ENCODE measurements at places on chromosomes 16 and 17.
A peak's percentile ranks its signal among the peaks of the same experiment; 100 is the strongest.

DNA sequence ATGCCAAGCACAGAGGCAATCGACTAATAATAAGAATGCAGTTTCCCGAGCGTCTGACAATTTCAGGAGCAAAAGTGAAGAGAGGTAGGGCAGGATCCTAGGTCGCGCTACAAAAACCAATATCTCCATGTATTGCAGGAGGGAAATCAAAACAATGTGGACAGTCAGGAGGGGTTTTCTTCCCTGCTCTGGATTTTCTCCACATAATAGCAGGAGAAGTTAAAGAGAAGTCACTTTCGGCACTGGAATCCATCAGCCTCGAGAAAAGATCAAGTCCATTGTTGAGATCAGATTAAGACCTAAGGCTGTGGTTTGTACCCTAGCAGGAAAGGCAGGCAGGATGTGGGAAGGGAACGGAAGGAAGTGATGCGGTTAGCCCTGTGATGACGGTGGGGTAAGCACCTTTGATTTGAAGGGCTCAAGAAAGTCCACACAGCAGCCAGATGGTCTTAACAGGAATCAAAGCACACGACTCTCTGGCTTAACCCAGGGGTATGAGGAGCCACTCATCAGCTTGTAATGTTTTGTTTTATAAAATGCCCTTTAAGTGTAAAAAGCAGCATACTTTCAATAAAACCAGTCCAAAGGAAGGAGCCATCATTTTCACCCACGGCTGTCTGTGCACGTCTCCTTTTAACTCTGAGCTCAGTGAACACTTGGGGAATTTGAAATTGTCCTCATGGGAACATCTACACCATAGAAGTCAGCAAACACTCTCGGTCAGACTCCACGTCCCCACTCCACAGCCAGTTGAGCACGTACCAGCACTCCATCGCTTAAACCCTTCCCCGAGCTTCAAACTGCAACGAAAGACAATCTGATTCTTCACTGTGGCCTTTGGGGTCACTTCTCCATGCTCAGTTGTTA is 15.8 kb upstream of the AKTIP start:
- DNase-seq: no peak

DNA sequence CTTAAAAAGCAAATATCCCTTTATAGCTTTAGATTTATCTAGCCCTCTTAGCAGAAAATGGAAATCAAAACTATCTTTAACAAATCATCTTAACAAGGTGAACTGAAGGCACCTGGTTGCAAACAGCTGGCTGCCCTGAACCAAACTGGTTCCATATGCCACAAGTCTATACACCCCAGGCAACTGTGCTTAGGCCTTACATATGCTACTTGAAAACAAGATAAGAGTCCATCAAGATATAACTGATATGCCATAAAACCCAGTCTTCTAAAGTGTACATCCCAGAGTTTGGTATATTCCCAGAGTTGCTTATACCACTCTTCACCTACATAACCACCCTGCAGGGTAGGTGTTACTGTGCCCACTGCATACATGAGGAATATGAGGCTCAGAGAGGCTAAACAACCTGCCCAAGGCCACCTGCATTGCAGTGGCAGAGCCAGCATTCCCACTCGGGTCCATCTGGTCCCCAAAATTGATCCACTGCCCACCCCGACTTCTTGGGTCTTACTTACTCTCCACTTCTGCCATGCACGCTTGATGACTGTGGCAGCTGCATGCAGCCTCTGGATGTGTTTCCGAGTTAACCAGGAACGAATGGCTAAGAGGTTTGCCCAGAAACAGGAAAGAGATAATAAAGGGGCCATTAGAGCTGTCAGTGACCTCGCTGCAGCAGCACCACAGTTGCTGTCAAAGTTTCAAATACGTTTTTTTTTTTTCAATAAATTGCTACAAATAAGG is 12.2 kb downstream of the ZNHIT3 start:
- DNase-seq: no peak

GRCh38 chr17:46108550-46109110 is 84.6 kb downstream of the KANSL1 start:
- no peak for DNase-seq

GRCh38 chr16:81657781-81658180 is 121.3 kb upstream of the PLCG2 start:
- no peak for DNase-seq

DNA sequence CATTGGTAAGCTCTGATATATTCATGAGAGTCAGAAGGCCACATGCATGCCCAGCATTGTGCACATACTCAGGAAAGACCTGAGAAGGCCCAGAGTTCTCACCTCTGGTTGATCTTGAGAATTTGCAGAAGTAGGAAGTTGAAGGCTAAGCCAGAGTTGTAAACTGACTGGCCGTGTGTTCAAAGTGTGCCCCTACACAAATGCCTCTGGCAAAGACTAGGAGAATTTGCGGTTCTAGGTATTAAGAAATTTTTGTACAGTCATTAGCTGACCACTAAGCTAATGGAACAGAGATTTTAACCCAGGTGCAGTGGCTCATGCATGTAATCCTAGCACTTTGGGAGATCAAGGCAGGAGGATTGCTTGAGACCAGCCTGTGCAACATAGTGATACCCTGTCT is 25.0 kb downstream of the FBXL20 start:
- DNase-seq: no peak

GRCh38 chr16:4947722-4948503 is 10.2 kb upstream of the SEC14L5 start:
- no peak for DNase-seq

DNA sequence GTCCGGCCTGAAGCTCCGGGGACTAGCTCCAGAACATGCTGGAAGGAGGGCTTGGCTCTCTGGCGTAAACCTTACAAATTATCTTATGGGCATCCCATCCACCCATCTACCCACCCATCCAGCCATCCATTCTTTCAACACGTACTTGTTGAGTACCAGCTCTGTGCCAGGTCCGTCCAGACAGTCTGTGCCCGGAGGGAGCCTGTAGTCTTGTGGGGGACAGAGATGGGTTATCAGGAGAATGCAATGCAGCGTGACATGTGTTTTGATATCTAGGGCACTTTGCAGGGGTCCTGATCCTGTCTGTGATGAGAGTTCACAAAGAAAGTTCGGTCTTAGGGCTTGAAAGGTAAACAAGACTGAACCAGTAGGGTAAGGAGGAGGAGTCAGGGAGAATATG is 4.1 kb upstream of the SLC13A2 start:
- no peak for DNase-seq

DNA sequence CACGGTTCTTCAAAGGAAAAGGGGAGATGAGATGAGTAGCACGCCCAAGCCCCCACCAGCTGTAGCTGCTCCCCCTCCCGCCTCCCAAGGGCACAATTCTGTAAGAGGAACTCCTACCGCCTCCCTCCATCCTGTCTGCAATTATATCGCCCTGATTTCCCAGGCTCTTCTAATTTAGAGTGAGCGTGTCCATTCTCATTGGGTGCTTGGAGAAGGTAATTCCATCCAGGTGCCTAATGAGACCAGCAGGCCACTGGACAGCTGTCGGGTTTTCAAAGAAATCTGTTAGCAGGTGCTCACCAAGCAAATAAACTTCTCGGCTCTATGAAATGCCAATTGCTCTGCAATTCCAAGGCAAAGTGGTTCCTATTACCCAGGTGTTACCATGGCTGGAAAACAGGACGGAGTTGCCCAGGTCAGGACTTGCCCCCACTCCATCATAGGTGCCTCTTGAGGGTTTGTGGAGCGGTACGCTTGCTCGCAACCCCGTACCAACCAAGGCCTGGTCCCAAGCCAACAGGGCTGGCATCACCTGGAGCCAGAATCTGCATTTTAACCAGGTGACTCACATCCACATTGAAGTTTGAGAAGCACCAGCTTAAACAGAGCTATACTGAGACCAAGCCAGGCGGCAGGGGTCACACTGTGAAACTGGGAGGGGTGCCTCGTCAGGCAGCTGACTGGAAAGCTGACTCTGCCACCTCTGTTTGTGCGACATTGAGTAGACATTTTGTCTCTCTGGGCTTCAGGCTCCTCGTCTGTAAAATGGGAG is 16.5 kb upstream of the MEAK7 start:
- DNase-seq: peak; percentile 99

GRCh38 chr17:14693382-14693781 is 392.5 kb downstream of the HS3ST3B1 start:
- no peak for DNase-seq

GRCh38 chr17:81958633-81959342 is 2.2 kb downstream of the NOTUM start:
- DNase-seq: no peak

GRCh38 chr16:10356870-10357842 is 28.7 kb upstream of the ATF7IP2 start:
- no peak for DNase-seq

GRCh38 chr17:28616281-28616680 is 2.3 kb upstream of the RSKR start:
- no peak for DNase-seq

DNA sequence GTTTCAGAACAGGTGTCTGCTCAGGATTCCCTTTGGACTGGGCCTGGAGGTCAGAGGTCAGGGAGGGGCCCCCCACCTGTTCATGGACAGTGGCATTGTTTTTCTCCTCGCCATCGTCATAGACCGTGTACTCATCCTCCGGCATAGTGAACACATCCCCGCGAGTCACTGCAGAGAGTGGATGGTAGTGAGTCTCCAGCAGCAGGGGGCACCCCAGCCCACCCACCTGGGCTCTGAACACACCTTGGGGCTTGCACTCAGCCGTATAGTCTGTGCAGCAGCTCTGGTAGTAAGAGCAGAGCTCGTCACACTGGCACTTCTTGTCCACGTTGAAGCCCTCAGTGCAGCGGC is 448 bp downstream of the VTN start:
- DNase-seq: no peak

DNA sequence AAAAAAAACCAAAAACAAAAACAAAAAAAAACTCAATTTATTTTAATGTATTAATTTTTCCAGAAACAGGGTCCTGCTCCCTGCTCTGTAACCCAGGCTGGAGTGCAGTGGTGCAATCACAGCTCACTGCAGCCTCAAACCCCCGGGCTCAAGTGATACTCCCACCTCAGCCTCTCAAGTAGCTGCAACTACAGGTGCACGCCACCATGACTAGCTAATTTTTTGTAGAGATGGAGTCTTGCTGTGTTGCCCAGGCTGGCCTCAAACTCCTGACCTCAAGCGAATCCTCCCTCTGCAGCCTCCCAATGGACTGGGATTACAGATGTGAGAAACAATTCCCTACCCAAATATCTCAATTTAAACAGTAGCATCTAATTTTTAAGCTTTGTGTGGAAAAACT is 25.2 kb upstream of the EMP2 start:
- DNase-seq: no peak

DNA sequence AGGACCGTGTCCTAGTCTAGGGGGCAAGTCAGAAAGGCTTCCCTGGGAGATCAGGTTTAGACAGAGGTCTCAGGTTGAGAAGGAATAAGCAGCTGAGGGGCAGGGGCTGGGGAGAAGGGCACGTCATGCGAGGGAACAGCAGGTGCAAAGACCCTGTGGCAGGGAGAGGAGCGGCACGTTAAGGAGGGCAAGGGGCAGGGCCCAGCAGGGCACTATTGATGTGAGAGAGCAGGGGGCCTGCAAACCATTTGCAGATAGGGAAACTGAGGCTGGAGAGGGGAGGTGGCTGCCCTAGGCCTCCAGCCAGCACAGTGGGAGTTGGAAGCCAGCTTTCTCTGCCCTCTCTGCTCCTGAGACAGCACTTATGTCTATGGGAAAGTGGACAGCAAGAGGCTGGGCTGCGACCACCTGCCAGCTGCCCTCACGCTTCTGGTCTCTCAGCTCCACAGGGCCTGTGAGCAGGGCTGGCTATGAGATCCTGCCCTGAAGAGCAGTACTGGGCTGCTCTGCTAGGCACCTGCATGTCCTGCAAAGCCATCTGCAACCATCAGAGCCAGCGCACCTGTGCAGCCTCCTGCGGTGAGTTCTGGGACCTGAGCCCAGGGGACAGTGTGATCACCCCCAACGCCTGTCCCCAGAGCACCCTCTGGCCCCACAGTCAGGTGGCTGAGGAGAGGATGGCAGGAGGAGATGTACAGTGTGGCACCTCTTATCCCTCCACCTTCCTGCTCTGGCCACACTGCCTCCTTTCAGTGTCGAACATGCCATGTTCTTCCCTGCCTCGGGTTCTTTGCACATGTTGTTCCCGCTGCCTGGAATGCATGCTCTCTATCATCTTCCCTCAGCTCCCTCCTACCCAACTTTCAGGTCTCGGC is 61.5 kb downstream of the USP22 start:
- no peak for DNase-seq

DNA sequence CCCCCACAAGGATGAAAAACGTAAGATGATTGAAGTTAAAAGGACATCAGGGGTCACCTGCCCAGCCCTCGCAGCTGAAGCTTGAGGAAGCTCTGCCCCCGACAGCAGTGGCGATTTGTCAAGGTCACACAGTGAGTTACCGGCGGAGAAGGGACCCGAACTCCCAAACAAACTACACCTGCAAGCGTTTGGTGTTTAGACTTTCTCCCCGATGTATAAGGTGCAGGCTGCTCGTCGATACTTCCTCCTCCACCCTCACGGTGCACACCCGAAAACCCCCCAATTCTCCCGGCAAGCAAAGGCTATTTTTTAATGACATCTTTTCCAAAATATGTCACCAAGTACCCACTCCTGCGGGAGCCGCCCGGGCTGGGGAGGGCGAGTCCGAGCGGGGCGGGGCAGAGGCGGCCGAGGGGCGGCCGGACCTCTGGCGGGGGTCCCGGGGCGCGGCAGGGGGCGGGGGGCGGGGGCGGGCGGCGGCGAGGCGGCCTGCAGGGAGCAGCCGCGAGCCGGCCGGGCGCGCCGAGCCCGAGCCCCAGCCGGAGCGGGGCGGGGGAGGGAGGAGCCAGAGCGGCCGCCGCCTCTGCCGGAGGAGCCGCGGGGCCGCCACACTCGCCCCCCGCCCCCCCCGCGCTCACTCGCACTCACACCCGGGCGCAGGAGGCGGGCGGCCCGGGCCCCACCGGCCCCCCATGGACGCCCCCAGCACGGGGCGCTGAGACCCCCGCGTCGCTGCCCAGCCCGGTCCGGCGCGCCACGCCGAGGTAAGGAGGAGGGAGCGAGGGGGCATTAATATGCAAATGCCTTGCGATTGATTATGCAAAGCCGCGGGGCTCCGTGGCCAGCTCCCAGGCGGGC is at the start of gene THRA:
TSS of gene THRA (plus strand) at position 637 of the 858 bp plus-strand sequence. CDS start 11,524 bp downstream, outside the sequence.
- DNase-seq: no peak

GRCh38 chr17:43560461-43561427 is 14.6 kb upstream of the ETV4 start:
- no peak for DNase-seq

DNA sequence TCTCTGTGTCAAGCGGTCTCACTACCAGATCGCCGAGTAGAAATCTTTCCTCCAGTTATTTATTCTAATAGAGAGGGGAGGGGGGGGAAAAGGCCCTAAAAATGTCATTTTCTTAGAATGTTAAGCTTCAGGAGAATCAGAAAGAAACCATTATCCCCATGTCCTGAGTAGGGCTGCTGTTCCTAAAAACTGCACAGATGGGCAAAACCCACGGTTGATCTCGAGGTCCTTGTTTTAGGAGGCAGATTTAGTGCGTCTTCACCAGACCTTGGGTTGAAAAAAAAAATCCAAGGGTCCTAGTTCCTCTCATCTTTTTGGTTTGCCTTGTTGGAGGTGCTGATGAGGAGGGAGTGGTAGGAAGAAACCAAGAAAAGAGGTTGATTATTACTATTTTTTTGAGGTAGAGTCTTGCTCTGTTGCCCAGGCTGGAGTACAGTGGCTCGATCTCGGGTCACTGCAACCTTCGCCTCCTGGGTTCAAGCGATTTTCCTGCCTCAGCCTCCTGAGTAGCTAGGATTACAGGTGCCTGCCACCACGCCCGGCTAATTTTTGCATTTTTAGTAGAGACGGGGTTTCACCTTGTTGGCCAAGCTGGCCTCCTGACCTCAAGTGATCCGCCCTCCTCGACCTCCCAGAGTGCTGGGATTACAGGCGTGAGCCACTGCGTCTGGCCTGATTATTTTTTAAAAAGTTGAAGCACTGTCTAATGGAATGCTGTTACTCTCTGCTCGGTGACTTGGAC is 1.4 kb downstream of the CBFB start:
- no peak for DNase-seq

All from DMS79 (cell line).